MM.1S (cell line): ENCODE measurements at places on chromosomes 3 and 15.
A peak's percentile ranks its signal among the peaks of the same experiment; 100 is the strongest.

- H3K4me3 ChIP-seq, result no peak overlapping the region
- no peak for DNase-seq
- H3K4me1 ChIP-seq, result no peaks in the 10 kb centered on the region
- no peaks in the 10 kb centered on the region for H3K27me3 ChIP-seq
Observed at GRCh38 chr3:160796089-160796812, 40.2 kb downstream of the PPM1L start.

- H3K36me3 ChIP-seq, result no peaks in the 10 kb centered on the region
- H3K27me3 ChIP-seq, result no peaks in the 10 kb centered on the region
- no peak for DNase-seq
- peaks cover 8% of the 10 kb centered on the region for H3K4me1 ChIP-seq
- H3K27ac ChIP-seq, result no peak overlapping the region
Observed at GRCh38 chr15:34047893-34048775, 9.1 kb upstream of the AVEN start.

DNA sequence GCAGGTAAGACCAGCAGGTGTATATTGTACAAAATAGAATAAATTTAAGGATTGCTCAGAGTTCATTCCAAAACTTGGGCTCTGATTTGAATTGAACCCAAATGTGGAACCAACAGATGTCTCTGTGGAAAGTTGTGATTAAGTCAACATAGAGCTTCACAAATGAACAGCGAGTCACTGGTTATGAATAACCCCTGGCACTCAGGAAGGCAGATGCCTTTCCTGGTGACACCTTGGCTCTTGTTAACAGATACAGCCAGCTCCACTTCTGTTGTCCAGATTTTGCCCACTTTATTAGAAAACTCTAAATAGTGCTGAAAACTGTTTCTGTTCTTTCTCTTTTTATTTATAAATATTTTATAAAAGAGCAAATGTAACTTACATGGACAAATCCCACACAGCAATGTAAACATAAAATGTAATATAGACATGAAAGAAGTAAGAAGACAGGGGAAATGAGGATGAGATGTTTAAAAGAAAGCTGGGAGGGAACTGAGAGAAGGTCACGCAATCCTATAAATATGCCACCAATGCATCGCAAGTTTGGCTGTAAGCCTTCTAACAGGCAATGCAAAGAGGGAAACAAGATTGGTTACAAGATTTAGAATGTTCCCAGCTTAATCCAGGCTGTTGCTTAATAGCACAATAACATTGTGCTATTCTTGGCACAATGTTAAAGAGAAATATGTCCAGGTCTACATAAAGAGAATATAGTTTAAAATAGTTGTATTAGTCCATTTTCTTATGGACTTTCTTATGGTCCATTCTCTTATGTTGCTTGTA is 495.5 kb downstream of the TAFA4 start:
- no peaks in the 10 kb centered on the region for H3K4me1 ChIP-seq
- H3K4me3 ChIP-seq, result no peak overlapping the region
- DNase-seq, result no peak
- no peak overlapping the region for H3K27ac ChIP-seq
- no peaks in the 10 kb centered on the region for H3K27me3 ChIP-seq

DNA sequence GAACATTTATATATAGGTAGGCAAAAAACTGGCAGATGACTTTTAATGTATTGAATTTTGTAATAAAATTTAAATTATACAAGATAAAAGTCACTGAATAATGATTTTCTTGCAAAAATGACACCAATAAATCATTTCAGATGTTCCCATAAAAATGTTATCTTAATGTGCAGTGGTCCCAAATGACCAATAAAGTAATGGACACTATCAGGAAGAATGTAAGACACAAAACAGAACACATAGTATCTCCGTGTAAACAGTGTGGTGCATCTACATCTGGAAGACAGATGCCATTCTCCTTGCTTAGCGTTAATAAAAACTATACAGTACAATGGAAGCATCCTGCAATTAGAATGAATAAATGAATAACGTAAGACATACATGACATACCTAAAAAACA is 41.5 kb downstream of the FGF7 start:
- no peak overlapping the region for H3K4me3 ChIP-seq
- H3K27me3 ChIP-seq, result no peaks in the 10 kb centered on the region
- H3K27ac ChIP-seq, result no peak overlapping the region
- 0 out of 2 replicates have a peak, but pooled peaks cover 9% of the 10 kb centered on the region for H3K4me1 ChIP-seq
- H3K36me3 ChIP-seq, result no peaks in the 10 kb centered on the region

- no peak overlapping the region for H3K4me3 ChIP-seq
- no peaks in the 10 kb centered on the region for H3K4me1 ChIP-seq
- no peaks in the 10 kb centered on the region for H3K27me3 ChIP-seq
- no peaks in the 10 kb centered on the region for H3K36me3 ChIP-seq
- DNase-seq, result no peak
Observed at GRCh38 chr3:121228971-121229370, 316.8 kb downstream of the POLQ start.

DNA sequence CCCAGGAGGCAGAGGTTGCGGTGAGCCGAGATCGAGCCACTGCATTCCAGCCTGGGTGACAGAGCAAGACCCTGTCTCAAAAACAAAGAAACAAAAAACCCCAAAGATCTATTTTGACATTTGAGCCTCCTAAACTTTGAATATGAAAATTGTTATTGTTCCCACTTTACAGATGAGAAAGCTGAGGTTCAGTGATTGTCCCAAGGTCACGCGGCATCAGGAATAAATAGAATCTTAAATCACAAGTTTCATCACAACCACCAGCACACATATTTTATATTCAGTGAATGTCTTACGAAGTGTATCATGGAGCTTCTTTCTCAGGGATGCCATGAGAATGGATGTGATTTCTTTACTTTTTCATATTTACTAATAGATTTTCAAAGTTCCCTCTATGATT is 5.3 kb upstream of the LRIG1 start:
- no peak for DNase-seq
- no peak overlapping the region for H3K27ac ChIP-seq
- 0 out of 2 replicates have a peak, but pooled peaks cover 3% of the 10 kb centered on the region for H3K27me3 ChIP-seq
- H3K36me3 ChIP-seq, result no peaks in the 10 kb centered on the region
- peaks cover 5% of the 10 kb centered on the region; the same call in 1 of the 2 replicates for H3K4me1 ChIP-seq

GRCh38 chr3:155462672-155463071 is 169.2 kb upstream of the STRIT1 start:
- no peaks in the 10 kb centered on the region for H3K27me3 ChIP-seq
- H3K36me3 ChIP-seq, result no peaks in the 10 kb centered on the region
- no peaks in the 10 kb centered on the region for H3K4me1 ChIP-seq
- no peak overlapping the region for H3K4me3 ChIP-seq

- H3K4me1 ChIP-seq, result no peaks in the 10 kb centered on the region
- no peak for DNase-seq
- H3K36me3 ChIP-seq, result no peaks in the 10 kb centered on the region
- no peak overlapping the region for H3K27ac ChIP-seq
- no peaks in the 10 kb centered on the region for H3K27me3 ChIP-seq
Observed at GRCh38 chr3:86800116-86800515, 190.8 kb downstream of the VGLL3 start.

DNA sequence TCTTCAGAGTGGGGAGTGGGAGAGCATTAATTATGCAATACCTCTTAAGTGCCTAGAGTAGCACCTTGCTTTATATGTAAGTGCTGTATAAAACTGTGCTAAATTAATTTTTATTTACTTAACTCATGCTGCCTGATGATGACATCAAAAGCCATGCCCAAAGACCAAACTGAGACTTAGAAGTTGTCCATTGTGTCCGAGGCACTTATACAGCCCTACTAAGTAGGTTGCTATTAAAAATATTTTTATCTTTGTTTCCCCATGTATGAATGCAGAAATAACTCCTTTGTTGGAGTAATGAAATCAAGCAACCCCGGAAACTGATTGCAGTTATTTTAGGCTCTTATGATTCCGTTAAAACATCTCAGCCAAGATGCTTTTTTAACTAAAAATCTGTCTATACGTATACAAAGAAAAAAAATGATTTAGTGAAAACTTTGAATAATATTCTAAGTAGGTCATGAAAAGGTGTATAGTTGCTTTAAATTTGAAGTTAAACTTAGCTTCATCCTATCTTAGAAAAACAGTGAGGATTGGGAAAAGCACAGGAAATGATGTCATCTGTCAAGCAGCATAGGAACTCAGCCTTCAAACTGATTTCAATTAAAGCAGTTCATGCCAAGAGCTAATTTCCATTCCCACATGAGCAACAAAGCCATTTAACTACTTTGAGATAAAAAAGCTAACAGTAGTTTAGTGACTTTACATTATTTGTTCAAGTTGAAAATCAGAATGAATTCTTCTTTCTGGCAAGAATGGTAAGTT is 43.0 kb downstream of the FBN1 start:
- H3K4me1 ChIP-seq, result peaks cover 14% of the 10 kb centered on the region; the same call in 1 of the 2 replicates
- H3K27ac ChIP-seq, result peak overlapping the region; percentile 26; the same call in 1 of the 2 replicates
- no peaks in the 10 kb centered on the region for H3K27me3 ChIP-seq
- no peaks in the 10 kb centered on the region for H3K36me3 ChIP-seq
- no peak overlapping the region for H3K4me3 ChIP-seq

DNA sequence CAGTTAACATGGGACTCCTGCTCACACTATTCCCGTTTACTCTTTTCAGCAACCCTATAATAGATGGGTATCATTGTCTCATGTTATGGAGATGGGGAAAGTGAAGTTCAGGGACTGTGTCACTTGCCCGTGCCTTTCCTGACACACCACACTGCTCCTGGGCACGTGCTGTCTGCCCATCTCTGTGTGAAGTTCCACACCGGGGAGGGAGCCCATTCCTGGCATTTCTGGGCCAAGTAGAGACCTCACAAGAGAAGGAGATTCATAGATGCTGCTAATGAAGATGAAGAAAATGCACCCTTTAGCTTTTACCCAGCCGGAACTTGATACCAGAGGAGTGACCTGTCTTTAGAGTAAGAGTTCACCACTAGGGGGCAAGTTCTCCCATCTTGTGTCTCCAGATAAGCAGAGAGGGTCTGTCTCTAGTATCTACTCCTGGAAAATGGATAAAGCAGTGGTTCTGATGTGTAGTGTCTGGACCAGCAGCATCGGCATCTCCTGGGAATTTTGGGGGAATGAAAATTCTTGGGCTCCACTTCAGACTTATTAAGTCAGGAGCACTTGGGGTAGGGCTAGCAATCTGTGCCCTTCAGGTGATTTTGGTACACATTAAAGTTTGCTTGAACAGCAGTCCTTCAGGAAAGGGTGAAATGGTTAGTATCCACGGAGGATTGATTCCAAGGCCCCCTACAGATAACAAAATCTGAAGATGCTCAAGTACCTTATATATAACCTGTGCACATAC is 2.0 kb upstream of the TOPBP1 start:
- no peaks in the 10 kb centered on the region for H3K27me3 ChIP-seq
- peak; percentile 75 for DNase-seq
- H3K4me1 ChIP-seq, result peaks cover 18% of the 10 kb centered on the region; the same call in 1 of the 2 replicates
- H3K27ac ChIP-seq, result no peak overlapping the region
- peaks cover 3% of the 10 kb centered on the region; the same call in 1 of the 2 replicates for H3K36me3 ChIP-seq

GRCh38 chr15:81107889-81108288 is 26.2 kb upstream of the CFAP161 start:
- H3K27me3 ChIP-seq, result no peaks in the 10 kb centered on the region
- H3K4me3 ChIP-seq, result no peak overlapping the region
- peaks cover 28% of the 10 kb centered on the region for H3K4me1 ChIP-seq
- no peaks in the 10 kb centered on the region for H3K36me3 ChIP-seq

DNA sequence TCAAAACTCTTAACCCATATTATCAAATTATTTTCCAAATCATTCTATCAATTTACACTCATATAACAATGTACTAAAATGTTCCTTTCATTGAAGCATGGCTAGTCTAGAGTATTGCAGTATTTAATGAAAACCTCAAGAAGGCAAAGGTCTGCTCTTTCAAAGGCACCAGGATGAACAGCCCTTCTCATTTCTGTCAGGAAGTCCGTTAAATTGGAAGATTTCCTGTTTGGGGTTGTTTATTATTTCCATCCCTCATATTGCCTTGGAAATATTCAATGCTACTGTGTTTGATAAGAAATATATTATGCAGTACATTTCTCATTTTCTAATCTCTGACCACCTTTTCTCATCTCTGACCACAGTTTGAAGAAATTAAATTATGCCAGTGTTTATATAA is 25.1 kb downstream of the ACKR4 start:
- H3K27me3 ChIP-seq, result no peaks in the 10 kb centered on the region
- no peak overlapping the region for H3K27ac ChIP-seq
- H3K4me1 ChIP-seq, result peaks cover 19% of the 10 kb centered on the region
- no peak overlapping the region for H3K4me3 ChIP-seq
- DNase-seq, result no peak

GRCh38 chr15:40302981-40303380 is 4.8 kb downstream of the PLCB2 start:
- H3K4me1 ChIP-seq, result no peaks in the 10 kb centered on the region
- H3K4me3 ChIP-seq, result no peak overlapping the region
- peaks cover 8% of the 10 kb centered on the region; the same call in 1 of the 2 replicates for H3K27me3 ChIP-seq
- DNase-seq, result no peak
- no peaks in the 10 kb centered on the region for H3K36me3 ChIP-seq
- no peak overlapping the region for H3K27ac ChIP-seq
